HuH-7.5 (cell line): ENCODE measurements at places on chromosomes 2 and 18.

- no peak for DNase-seq
Measured at GRCh38 chr18:77702686-77703085, 453.0 kb downstream of the GALR1 start.

DNA sequence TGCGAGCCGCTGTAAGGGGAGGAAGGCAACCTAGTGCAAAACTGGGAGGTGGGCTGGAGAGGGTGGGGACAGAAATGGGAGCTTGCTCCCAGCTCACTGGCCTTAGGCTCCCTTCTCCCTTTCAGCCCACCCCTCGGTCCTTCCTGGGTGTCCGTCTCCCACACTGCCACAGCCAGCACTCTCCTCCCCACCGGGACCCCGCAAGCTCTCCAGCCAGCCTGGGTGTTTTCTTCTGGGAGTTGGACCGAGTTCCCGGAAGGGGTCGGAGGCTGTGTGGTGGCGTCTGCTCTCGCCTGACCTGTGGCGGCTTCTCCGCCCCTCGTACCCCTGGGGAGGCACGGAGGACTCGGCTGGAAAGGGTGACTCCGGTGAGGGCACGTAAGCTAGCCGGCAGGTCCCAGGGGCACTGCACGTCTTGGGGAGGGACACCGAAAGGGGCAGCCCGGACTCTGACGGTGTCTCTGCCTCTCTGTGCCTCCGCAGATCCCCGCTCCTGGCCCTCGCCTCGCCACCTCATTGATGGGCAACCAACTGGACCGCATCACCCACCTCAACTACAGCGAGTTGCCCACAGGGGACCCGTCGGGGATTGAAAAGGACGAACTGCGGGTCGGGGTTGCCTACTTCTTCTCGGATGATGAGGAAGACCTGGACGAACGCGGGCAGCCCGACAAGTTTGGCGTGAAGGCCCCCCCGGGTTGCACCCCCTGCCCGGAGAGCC lies 1.1 kb downstream of the LRATD1 start:
- peak; percentile 7 for DNase-seq

DNA sequence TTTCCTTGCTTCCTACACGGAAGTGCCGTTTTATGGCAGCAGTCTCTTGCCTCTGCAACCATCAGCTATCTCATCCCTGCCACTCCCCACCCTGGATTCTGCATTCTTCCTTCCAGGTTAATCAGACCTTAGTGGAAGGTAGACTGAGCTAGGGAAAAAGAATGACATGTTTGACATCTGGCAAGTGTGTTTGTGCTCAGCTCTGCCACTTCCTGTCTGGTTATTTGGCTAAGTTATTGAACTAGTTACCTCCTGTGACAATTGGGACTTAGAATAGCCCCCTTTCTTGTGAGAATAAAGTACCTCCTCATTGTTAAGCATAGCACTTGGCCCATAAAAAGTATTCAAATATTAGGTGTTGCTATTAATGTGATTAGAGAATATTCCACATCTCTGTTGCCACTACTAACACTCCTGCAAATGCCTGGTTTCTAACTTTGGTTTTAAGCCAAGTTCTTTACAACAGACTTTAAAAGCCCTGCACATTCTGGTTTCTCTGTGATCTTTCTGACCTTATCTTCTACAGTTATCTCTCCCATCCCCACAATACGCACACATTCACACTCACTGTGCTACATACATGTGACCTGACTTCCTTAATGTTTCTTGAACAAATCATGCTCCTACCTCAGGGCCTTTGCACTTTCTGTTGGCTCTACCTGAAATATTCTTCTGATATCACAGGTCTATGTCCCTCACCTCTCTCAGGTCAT lies 10.8 kb upstream of the MAPRE2 start:
- DNase-seq = no peak

DNA sequence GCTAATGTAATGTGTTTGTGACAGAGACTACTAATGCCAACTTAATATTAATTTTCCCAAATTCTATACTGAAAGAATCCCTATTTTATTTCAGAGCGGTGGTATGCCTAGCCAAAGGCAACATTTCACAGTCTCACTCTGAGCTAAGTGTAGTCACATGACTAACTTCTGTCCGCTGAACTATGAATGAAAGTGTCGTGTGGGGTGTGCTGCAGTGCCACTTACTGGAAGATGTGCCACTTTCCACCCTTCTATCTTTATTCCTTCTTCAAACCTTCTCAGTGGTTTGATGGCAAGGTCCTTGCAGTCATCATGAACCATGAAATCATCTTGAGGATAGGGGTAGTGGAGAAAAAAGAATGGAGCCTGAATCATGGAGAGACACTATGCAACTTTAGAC lies 47.3 kb upstream of the C1D start:
- no peak for DNase-seq

- DNase-seq = no peak
Measured at GRCh38 chr2:150732064-150732463, 244.6 kb upstream of the RND3 start.

DNA sequence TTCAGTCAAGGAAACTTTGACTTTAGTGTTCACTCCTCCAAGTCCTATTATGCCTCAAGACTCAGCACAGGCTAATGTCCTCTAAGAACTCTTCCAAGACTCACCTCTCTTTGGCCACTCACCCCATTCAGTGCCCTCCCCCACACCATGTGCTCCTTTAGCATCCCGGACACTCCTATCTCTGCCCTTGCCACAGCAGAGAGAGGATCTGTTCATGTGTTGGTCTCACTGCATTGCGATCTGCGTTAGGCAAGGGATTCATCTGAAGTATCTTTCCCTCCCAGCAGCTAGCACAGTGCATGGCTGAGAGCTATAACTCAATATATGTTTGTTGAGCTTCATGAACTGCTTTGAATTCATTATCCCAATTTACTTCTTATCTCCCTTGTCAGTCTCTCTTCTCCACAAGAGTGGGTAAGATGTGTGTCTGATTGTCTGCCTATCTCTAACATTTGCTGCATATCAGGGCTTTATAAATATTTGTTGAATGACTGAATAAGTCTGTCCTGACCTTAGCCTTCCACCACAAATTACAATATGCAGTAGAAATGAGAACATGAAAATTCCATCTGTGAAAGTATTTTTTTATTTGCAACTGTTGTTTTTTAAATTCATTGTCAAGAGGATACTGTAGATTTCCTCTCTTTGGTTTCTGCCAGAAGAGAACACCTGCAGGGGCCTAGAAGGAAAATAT lies 179.9 kb upstream of the NCKAP5 start:
- no peak for DNase-seq

GRCh38 chr2:172655091-172655837 lies 80.4 kb upstream of the RAPGEF4 start:
- no peak for DNase-seq

DNA sequence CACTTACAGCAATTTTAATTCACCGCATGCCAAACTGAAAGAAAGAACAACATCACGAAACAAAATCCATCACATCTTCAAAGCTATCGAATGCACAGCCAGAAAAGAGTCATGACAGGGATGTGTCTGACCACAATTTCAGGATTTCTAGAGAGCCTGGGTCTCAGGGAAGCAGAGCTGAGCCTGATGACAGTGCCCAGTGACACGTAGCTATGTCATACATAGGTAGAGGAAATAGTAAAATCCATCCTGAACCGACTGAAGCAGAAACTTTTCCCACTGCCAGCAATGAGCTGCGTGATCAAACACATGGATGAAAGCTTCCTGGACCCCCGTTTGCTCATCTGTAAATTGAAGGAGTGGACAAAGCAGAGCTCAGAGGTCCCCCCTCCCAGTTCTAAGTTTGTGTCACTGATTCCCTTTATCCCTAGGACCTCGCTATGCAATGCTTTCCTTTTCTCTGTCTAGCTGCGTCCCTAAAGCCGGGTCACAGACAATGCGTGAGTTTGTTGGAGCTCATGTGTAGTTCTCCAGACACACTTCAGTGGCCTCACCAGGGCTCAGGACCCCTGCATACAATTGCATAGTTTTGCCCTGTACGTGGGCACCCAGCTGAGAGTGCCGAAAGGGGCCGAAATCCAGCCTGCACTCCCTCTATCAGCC lies 37.6 kb downstream of the CCBE1 start:
- DNase-seq = no peak
